DMS79 (cell line): ENCODE measurements at places on chromosomes 2 and 18.

DNA sequence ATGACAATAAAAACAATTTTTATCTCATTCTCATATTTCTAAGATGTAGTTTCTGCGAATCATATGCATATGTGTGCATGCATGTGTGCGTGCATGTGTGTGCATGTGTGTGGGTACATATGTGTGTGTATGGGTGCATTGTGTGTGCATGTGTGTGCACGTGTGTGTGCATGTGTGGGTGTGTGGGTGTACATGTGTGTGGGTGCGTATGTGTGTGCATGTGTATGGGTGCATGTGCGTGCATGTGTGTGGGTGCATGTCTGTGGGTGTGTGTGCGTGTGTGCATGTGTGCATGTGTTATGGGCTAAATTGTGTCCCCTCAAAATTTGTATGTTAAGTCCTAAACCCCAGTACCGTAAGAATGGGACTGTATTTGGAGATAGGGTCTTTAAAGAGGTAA is 49.3 kb downstream of the COL6A3 start:
- no peak for DNase-seq

DNA sequence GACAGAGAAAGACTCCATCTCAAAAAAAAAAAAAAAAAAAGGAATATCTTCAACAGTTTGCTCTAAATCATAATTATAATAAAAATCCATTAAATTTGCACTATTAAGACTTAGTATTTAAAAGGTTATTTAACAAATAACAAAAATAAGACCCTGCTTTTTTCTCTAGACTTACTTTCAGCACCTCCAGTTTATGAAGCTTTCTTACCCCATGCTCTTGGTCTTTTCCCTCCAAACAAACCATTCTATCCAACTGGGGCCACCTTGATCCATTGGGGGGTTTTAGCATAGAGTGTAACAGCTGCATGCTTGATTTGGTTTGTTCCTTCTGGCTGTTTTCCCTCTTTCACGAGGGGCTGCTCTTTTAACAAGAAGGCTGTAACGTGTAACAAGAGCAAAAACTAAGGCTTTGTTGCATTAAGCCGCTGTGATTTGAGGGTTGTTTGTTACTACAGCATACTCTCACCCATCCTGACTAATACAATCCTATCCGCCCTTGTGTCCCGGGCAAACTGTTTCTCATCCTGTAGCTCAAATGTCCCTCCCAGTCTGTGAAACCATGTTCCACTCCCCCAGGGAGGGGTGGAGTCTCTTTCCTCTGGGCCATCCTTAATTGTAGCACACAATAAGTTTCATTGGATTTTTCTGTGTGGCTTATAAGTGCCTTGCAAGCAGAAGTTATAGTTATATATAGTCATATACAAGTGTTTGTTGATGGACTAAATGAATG is 9.6 kb upstream of the MYCN start:
- no peak for DNase-seq

DNA sequence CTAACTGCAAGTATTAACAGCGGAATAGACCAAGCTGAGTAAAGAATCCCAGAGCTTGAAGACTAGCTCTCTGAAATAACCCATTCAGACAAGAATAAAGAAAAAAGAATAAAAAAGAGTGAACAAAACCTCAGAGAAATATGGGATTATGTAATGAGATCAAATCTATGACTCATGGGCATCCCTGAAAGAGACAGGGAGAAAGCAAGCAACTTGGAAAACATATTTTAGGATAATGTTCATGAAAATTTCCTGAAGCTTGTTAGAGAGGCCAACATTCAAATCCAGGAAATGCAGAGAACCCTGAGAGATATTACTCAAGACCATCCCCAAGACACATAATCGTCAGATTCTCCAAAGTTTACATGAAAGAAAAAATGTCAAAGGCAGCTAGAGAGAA is 17.3 kb downstream of the PFN4 start:
- no peak for DNase-seq

GRCh38 chr2:237404413-237404812 is 9.6 kb downstream of the COL6A3 start:
- no peak for DNase-seq

DNA sequence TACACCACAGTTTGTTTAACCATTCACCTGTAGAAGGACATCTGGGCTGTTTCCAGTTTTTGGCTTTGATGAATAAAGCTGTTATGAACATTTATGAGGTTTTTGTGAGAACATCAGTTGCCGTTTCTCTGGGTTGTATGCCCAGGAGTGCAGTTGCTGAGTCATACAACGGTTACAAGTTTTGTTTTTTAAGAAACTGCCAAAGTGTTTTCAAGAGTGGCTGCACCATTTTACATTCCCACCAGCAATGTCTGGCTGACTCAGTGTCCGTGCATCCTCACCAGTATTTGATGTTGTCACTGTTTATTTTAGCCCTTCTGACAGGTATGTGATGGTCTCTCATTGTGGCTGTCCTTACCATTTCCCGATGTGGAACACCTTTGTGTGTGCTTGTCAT is 48.0 kb upstream of the GPR17 start:
- no peak for DNase-seq
